ENCODE measurements at places on chromosomes 6 and 20.

DNA sequence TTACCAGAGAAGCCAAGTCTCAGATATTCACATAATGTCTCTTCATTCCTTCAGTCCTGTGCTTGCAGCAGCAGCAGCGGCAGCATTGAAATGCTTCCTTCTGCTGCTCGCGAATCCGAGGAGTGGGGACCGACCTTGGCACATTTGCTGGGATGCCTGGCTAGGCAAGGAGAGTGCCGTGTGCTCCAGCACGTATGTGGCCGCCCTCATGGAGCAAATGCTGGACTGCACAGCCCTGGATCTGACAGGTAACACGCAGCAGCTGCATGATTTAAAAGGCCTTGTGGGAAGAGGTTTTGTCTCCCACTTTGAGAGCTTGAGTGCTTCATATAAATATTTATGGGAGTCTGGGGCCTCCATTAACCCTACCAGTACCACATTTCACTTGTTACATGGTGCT lies 9.9 kb downstream of the MAFB start:
- no peak for DNase-seq

GRCh38 chr6:30311101-30311500 lies 15.6 kb upstream of the TRIM39 start:
- DNase-seq: no peak

GRCh38 chr6:144635051-144635450 lies 349.9 kb downstream of the UTRN start:
- no peak for DNase-seq

DNA sequence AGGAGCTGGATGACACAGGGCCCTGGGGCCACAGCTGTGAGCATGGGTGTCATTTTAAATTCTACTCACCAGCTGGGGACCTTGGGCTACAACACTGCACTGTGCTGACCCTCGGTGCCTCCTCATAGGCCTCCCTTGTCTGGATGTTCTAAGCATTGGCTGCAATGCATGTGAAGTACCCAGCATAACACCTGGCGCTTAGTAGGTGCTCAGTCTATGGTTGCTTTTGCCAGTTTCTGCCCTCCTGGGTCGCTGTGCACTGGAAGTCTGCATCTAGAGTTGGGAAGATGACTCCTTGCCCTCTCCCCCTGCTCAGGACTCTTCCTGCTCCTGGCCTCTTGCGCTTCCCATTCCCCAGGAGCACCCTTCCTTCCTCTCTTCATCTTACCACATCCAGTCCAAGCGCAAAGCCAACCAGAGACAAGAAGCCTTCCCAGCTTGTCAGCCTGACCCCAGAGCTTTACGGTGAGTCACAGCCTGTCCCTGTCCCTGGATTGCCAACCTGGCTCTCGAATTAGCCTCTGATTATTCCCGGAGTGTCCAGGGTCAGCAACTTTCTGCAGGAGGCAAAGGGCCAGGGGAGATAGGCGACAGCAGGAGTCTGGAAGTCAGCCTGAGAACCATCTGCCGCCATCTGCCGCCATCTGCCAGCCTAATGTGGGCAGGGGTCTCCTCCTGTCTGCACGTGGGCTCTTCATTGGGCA lies 8.8 kb downstream of the SLC13A3 start:
- no peak for DNase-seq

- DNase-seq: no peak
These were observed 1.3 kb upstream of the UTRN start for GRCh38 chr6:144283646-144284477.

- DNase-seq: no peak
These were observed 439.8 kb downstream of the BMP2 start for GRCh38 chr20:7207186-7207798.

- DNase-seq: no peak
These were observed 491 bp upstream of the ITCH start for GRCh38 chr20:34362502-34363061.

GRCh38 chr20:10362674-10363073 lies 71.3 kb downstream of the MKKS start:
- no peak for DNase-seq

DNA sequence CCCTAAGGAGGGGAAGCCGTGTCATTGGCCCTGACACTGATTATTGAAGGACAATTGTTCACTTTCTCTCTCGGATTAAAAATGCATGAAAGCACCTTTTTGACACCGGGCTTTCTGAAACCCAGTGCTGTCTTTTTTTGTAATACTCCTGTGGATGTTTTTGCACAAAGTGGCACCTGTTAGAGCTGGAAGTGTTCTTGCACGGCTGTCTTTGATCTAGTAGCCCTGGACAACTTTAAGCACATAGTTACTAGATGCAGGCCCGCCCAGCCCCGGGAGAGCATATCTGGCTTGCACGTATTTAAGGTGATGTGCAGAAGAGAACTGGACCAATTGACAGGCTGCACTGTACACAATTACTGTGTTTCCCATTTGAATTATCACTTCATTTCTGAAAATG lies 72.6 kb downstream of the ARID1B start:
- DNase-seq: no peak

GRCh38 chr6:1057490-1058135 lies 254.3 kb upstream of the FOXQ1 start:
- DNase-seq: no peak

- no peak for DNase-seq
These were observed 72.4 kb downstream of the ASCC3 start for GRCh38 chr6:100808638-100809275.

- no peak for DNase-seq
These were observed 2.1 kb upstream of the IP6K3 start for GRCh38 chr6:33748841-33749240.

- no peak for DNase-seq
These were observed 16.1 kb upstream of the SLC17A3 start for GRCh38 chr6:25889877-25890853.

DNA sequence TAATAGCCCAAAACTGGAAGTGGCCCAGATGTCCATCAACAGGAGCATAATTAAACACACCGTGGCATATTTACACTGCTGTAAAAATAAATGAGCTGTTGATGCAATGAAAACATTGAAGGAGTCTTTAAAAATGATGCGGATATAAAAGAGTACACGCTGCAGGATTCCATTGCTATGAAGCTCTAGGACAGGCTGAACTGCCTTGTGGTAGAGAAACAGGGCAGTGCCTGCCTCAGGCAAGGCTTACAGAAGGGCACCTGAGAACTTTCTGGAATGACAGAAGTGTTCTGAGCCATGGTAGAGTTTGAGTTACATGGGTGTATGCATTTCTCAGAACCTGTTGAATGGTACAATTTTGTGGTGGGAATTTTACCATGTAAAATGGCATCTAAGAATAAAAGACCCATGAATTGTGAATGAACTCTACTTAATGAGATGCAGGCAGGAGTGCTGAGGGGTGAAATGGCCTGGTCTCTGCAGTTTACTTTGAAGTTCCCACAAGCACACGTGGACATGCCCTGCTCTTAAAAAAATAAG lies 45.3 kb upstream of the RIN2 start:
- DNase-seq: no peak

GRCh38 chr6:157649311-157650260 lies 173.5 kb upstream of the SNX9 start:
- DNase-seq: no peak

- no peak for DNase-seq
These were observed 518 bp downstream of the PEX6 start for GRCh38 chr6:42978487-42978838.

- DNase-seq: no peak
These were observed 36.7 kb upstream of the CCN6 start for GRCh38 chr6:112017169-112017568.

GRCh38 chr6:34232901-34233300 lies 3.8 kb upstream of the HMGA1 start:
- DNase-seq: no peak

- no peak for DNase-seq
These were observed 83.3 kb upstream of the DUSP22 start for GRCh38 chr6:208938-209337.

DNA sequence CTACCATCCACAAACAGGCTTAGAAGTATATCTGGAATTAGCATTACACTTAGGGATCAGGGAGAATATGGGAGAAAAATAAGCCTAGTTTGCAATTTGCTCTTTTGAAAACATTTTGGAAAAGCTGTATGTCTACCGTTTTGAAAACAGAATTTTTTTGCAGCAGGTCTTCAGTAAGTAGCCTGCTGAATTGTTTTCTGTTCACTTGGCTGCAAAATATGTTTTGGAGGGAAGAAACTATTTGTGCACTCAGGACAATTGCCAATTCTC lies 39.6 kb downstream of the ILRUN start:
- no peak for DNase-seq
